ENCODE measurements at places on chromosomes 11 and 22. TPM values are rescaled to one million over a fixed set of nuclear protein-coding genes. Genes with fewer than 3 reads are reported as not detected.
A peak's percentile ranks its signal among the peaks of the same experiment; 100 is the strongest.

- no peak for DNase-seq
Observed at GRCh38 chr11:106748059-106748458, 270.2 kb downstream of the GUCY1A2 start.

- DNase-seq, result no peak
Observed at GRCh38 chr22:45781459-45781858, 109.8 kb downstream of the ATXN10 start.

- no peak for DNase-seq
Observed at GRCh38 chr22:37819105-37819433, 4.1 kb upstream of the GALR3 start.

- no peak for DNase-seq
Observed at GRCh38 chr11:86680716-86681482, 8.5 kb upstream of the ME3 start.

GRCh38 chr11:64233913-64234586, at the start of gene VEGFB:
VEGFB (plus strand) TSS chr11:64234584; CDS start chr11:64234834, 250 bp downstream.
- peak; percentile 76 for DNase-seq

- peak; percentile 27 for DNase-seq
Observed at GRCh38 chr11:70289582-70289981, 19.1 kb downstream of the PPFIA1 start.

GRCh38 chr22:37243402-37244113, 511 bp downstream of the RAC2 start:
- DNase-seq, result no peak

The IL10RA gene
- 7.8 TPM for total RNA-seq

The NLRP6 gene
- total RNA-seq, result 1.9 TPM

The DRD4 gene
- total RNA-seq, result 0.68 TPM

The RNF215 gene
- total RNA-seq, result 8.7 TPM

The GLB1L2 gene
- total RNA-seq, result 0.48 TPM
